Endothelial cell of umbilical vein (primary cell): ENCODE measurements at places on chromosomes 1 and 21. TPM values are rescaled to one million over a fixed set of nuclear protein-coding genes. Genes with fewer than 3 reads are reported as not detected.

Gene NBPF3
- 6.0 and 6.5 TPM in 2 replicates for total RNA-seq

Gene RPE65
- total RNA-seq, result not detected in 2 replicates

Gene TEX38
- total RNA-seq, result not detected in 2 replicates

Gene C1orf105
- total RNA-seq, result not detected in 2 replicates

Gene CTTNBP2NL
- 94.4 and 96.4 TPM in 2 replicates for total RNA-seq

Gene EBNA1BP2
- 104 and 105 TPM in 2 replicates for total RNA-seq

Gene ANXA9
- not detected in 2 replicates for total RNA-seq

Gene WDR64
- total RNA-seq, result not detected in 2 replicates

Gene TDRD10
- total RNA-seq, result 3.9 and 6.1 TPM in 2 replicates

Gene OVAAL
- not detected in 2 replicates for total RNA-seq

Gene ACTN2
- total RNA-seq, result 0.28 and 0.55 TPM in 2 replicates

Gene FMO3
- not detected in 2 replicates for total RNA-seq

Gene RGS4
- 54.9 and 59.3 TPM in 2 replicates for total RNA-seq

Gene MPZ
- total RNA-seq, result 1.3 and 2.0 TPM in 2 replicates

Gene ACTL8
- not detected in 2 replicates for total RNA-seq

Gene KLHL20
- 23.8 and 26.9 TPM in 2 replicates for total RNA-seq

Gene SNX7
- total RNA-seq, result 36.0 and 37.9 TPM in 2 replicates

Gene FCAMR
- not detected in 2 replicates for total RNA-seq
